ENCODE measurements at places on chromosomes 5 and 9. TPM values are rescaled to one million over a fixed set of nuclear protein-coding genes. Genes with fewer than 3 reads are reported as not detected.

DNA sequence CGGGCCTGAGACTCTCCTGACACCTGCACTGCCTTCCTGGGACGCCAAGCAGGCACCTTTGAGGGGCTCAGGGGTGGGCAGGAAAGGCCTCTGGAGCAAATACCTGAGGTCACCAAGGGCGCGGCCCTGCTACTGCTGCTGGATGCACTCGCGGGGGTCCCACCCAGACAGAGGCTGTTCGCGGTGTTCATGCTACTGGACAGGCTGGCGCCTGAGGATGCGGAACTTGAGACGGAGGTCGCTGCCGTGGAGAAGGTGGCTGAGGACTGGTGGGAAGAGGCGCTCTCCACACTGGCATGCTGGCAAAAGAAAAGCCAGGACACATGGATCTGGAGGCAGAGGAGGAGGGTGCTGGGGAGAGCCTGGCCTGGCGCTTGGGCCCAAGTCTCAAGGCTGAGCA is 110.7 kb downstream of the UBE2R2 start:
- H3K36me3 ChIP-seq, result peaks cover 56% of the 10 kb centered on the region
- no peaks in the 10 kb centered on the region for H3K27me3 ChIP-seq
- no peak overlapping the region for H3K4me3 ChIP-seq

The STXBP1 gene
- 40.6 TPM for total RNA-seq

DNA sequence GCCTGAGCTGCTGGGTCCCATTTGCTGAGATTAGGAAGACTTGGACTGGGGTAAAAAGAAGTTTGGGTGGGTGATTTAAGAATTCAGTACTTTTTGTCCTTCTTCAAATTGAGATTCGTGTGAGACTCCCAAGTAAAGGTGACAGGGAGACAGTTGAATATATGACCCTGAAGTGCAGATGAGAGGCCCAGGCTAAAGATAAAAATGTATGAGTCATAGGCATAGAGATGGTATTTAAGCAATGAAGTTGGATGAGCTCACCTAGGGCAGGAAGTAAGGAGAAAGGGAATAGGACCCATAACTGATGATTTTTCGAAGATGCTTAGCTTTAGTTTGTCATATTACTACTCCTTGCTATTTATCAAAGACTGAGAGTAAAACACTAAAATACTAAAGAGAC is 255.9 kb upstream of the ADRA1B start:
- H3K27ac ChIP-seq, result no peak overlapping the region
- no peaks in the 10 kb centered on the region for H3K27me3 ChIP-seq
- no peaks in the 10 kb centered on the region for H3K36me3 ChIP-seq
- H3K4me1 ChIP-seq, result peaks cover 11% of the 10 kb centered on the region

GRCh38 chr5:14202462-14202861 is 59.3 kb downstream of the TRIO start:
- H3K27ac ChIP-seq, result no peak overlapping the region
- no peaks in the 10 kb centered on the region for H3K27me3 ChIP-seq
- H3K4me1 ChIP-seq, result no peaks in the 10 kb centered on the region
- no peak for DNase-seq
- H3K4me3 ChIP-seq, result no peak overlapping the region

GRCh38 chr5:159340511-159340910 is 10.2 kb upstream of the IL12B start:
- no peak for DNase-seq
- no peak overlapping the region for H3K4me3 ChIP-seq
- peaks cover 63% of the 10 kb centered on the region for H3K4me1 ChIP-seq
- H3K36me3 ChIP-seq, result no peaks in the 10 kb centered on the region
- H3K27ac ChIP-seq, result no peak overlapping the region
- no peaks in the 10 kb centered on the region for H3K27me3 ChIP-seq

The CER1 gene
- total RNA-seq, result not detected

GRCh38 chr5:138643040-138643791 is 68.0 kb upstream of the HSPA9 start:
- H3K4me1 ChIP-seq, result peaks cover 5% of the 10 kb centered on the region
- no peak overlapping the region for H3K4me3 ChIP-seq
- H3K27ac ChIP-seq, result no peak overlapping the region
- no peak for DNase-seq

The CA9 gene
- total RNA-seq, result 8.5 TPM

DNA sequence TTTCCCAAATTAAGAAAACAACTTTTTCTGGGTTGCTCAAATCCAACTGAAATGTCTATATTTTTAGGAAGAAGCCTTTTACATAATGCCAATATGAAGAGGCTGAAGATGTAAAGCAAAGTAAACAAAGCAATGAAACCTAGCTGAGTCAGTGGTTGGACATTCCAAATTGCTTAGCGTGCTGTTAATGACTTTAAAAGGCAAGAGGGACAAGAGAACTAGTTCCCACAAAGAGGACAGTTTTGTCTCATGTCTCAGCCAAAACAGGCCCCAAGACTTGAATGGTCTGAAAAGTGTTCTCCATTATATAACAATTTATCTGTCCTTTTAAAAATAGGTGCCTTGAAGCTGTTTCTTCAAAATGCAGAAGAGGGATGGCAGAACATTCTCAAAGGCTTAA is 407.0 kb downstream of the ENC1 start:
- no peak overlapping the region for H3K4me3 ChIP-seq
- no peaks in the 10 kb centered on the region for H3K36me3 ChIP-seq
- no peak for DNase-seq
- H3K4me1 ChIP-seq, result no peaks in the 10 kb centered on the region

GRCh38 chr9:136079916-136080246 is 15.2 kb downstream of the NACC2 start:
- H3K36me3 ChIP-seq, result no peaks in the 10 kb centered on the region
- no peak overlapping the region for H3K4me3 ChIP-seq
- H3K4me1 ChIP-seq, result no peaks in the 10 kb centered on the region
- no peaks in the 10 kb centered on the region for H3K27me3 ChIP-seq

The SOX30 gene
- 0.27 TPM for total RNA-seq

- H3K27ac ChIP-seq, result no peak overlapping the region
- H3K27me3 ChIP-seq, result no peaks in the 10 kb centered on the region
- H3K4me3 ChIP-seq, result no peak overlapping the region
- DNase-seq, result no peak
- no peaks in the 10 kb centered on the region for H3K4me1 ChIP-seq
- H3K36me3 ChIP-seq, result no peaks in the 10 kb centered on the region
Observed at GRCh38 chr5:121988488-121988887, 26.7 kb downstream of the SRFBP1 start.

GRCh38 chr9:18910435-18910834 is 122.6 kb downstream of the SAXO1 start:
- no peaks in the 10 kb centered on the region for H3K36me3 ChIP-seq
- peaks cover 27% of the 10 kb centered on the region for H3K27me3 ChIP-seq
- DNase-seq, result no peak
- no peaks in the 10 kb centered on the region for H3K4me1 ChIP-seq

The NR5A1 gene
- 0.64 TPM for total RNA-seq

The RGS3 gene
- total RNA-seq, result 39.4 TPM

- H3K36me3 ChIP-seq, result no peaks in the 10 kb centered on the region
- H3K4me3 ChIP-seq, result no peak overlapping the region
- no peak for DNase-seq
- H3K4me1 ChIP-seq, result no peaks in the 10 kb centered on the region
- no peaks in the 10 kb centered on the region for H3K27me3 ChIP-seq
Observed at GRCh38 chr9:93517331-93517730, 59.1 kb upstream of the PHF2 start.

The UBAP1 gene
- total RNA-seq, result 30.8 TPM

DNA sequence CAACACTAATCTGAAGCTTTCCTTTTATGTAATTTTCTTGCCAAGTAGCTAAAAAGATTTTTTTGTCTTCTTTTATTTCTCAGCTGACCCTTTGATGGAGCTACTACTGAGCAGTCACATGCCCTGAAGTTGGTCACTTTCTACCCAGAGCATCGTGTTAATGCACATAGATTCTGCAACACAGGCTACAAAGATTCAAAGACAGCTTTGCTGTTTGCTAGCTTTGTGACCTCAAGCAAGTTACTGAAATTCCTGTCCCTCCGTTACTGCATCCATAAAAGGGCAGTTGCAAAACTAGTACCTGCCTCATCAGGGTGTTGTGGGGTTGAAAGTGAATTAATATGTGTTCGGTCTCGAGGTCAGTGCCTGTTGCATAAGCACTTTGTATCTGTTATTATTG is 179.9 kb downstream of the GAS1 start:
- no peaks in the 10 kb centered on the region for H3K4me1 ChIP-seq
- H3K27ac ChIP-seq, result no peak overlapping the region
- H3K4me3 ChIP-seq, result no peak overlapping the region
- DNase-seq, result no peak
- H3K36me3 ChIP-seq, result no peaks in the 10 kb centered on the region
- peaks cover 7% of the 10 kb centered on the region for H3K27me3 ChIP-seq

GRCh38 chr5:32812399-32812798 is 101.3 kb downstream of the NPR3 start:
- H3K27me3 ChIP-seq, result no peaks in the 10 kb centered on the region
- DNase-seq, result no peak
- H3K4me1 ChIP-seq, result no peaks in the 10 kb centered on the region
- H3K27ac ChIP-seq, result no peak overlapping the region
- no peaks in the 10 kb centered on the region for H3K36me3 ChIP-seq

The TLX3 gene
- 4.6 TPM for total RNA-seq

GRCh38 chr5:14195588-14195987 is 52.4 kb downstream of the TRIO start:
- H3K36me3 ChIP-seq, result no peaks in the 10 kb centered on the region
- no peak for DNase-seq
- peaks cover 10% of the 10 kb centered on the region for H3K4me1 ChIP-seq
- H3K4me3 ChIP-seq, result no peak overlapping the region
- no peak overlapping the region for H3K27ac ChIP-seq
- H3K27me3 ChIP-seq, result no peaks in the 10 kb centered on the region

The WDR38 gene
- not detected for total RNA-seq

GRCh38 chr5:87020099-87020934 is 247.4 kb upstream of the RASA1 start:
- no peak overlapping the region for H3K4me3 ChIP-seq
- no peak overlapping the region for H3K27ac ChIP-seq
- no peaks in the 10 kb centered on the region for H3K4me1 ChIP-seq
- H3K27me3 ChIP-seq, result no peaks in the 10 kb centered on the region
- H3K36me3 ChIP-seq, result no peaks in the 10 kb centered on the region
- no peak for DNase-seq

Measured in HCT116 (cell line).